ENCODE measurements at places on chromosomes 3 and 15.

DNA sequence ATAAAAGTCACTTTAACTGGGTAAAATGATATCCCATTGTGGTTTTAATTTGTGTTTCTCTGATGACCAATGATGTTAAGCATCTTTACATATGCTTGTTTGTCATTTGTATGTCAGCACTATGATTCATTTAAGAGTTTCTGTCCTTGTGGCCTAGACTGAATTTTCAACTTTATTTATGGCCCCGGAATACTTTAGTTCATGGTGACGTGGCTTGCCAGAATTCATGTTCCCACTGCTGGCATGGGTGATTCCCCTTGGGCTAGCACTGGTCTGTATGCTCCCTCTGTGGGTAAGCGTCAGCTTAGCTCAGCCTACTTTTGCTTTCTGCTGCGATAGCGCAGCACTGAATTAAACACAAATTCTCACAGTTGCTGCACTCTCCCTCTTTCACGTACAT is 436.3 kb upstream of the SGO1 start:
- DNase-seq: no peak

- peak; percentile 14 for DNase-seq
These were observed 53.7 kb downstream of the CD47 start for GRCh38 chr3:108036984-108037741.

DNA sequence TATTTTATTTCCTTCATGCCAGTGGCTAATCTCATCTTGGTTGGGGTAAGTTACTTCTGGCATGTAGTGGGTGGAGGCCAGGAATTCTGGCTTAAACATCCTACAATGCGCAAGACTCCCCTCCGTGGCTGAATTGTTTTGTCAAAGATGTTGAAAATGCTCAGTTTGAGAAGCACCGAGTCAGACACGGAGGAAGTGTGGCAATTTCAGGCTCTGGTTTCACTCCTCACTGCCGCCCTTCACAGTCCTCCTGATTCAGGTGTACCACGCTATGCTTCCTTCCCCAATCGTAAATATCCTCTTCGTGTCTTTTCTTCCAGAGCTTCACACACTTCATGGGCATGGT is 150.7 kb downstream of the OPA1 start:
- no peak for DNase-seq

- no peak for DNase-seq
These were observed 13.0 kb downstream of the DNAJB8 start for GRCh38 chr3:128453501-128454309.

- no peak for DNase-seq
These were observed 27.6 kb upstream of the ZFAND6 start for GRCh38 chr15:80031841-80032240.

- DNase-seq: no peak
These were observed 4.6 kb downstream of the RAB6B start for GRCh38 chr3:133890972-133891644.

DNA sequence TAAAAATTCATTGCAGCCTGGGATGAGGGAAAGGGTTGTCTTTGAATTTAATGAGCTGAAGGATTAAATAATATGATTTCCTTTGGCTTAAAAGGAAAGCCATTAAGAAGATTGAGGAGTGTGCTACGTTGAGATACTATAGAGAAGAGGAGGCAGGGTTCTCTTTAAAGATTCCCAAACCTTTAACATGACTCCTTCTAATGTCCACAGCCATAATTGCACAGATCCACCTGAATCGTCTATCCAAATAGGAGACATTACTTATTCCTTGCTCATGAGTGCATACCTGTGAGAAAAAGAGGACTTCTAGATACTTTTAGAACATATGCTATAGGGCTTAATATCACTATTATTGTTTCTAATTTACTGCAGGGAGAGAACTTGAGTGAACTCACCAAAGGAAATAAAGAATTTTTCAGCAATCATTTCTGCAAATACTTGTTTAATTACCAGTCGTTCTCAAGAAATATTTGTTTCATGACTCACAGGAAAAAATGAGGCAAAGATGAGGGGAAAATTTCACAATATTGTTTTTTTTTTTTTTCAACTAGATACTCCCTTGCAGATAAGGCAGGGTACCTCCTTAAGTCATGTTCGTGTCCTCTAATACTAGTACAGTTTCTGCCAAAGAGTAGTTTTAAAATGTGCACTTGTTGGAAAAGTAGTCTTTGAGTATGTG is 8.9 kb upstream of the SUCNR1 start:
- no peak for DNase-seq

- no peak for DNase-seq
These were observed 60.8 kb upstream of the UMPS start for GRCh38 chr3:124669470-124669869.

- no peak for DNase-seq
These were observed 51.7 kb upstream of the CAPN7 start for GRCh38 chr3:15154326-15154725.

- no peak for DNase-seq
These were observed 10.5 kb downstream of the SQOR start for GRCh38 chr15:45645026-45645980.

DNA sequence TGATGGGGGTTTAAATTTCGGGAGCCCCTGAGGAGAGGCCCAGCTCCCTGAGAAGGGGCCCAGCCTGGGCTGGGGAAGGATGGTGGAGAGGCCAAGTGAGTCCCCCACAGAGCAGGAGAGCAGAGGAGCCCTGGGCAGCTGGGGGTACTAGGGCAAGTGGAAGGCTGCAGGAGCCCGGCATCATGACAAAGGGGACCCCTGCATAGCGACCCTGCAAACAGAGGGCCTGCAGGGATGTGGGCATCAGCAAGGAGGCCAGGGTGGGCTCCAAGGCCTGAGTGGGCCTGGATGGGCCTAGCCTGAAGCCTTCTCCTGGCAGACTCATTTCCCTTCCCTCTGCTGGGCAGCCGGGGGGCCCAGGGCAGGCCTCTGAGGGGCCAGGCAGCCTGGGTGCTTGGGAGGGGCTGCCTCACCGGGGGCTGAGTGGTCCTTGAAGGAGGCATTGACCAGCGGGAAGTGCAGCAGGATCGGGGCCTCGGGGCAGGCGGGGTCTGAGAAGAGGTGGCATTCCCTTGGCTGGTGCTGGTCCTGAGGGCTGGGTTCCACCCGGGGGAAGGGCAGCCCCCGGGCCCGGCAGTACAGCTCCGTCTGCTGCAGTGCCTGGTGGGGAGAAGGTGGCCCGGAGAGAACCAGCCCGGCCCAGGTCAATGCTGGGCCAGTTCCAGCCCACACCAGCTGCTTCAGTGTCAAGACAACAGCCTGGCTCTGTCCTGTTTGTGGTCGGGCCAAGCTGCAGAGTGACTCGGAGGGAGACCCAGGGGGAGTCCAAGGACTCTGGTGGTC is 24.7 kb downstream of the PLA2G4D start:
- DNase-seq: no peak

GRCh38 chr3:129333891-129334290 is 55.2 kb downstream of the HMCES start:
- DNase-seq: no peak

- no peak for DNase-seq
These were observed 9.7 kb downstream of the ATP8B4 start for GRCh38 chr15:50109076-50109987.

GRCh38 chr3:131658771-131659170 is 156.0 kb upstream of the MRPL3 start:
- DNase-seq: no peak

DNA sequence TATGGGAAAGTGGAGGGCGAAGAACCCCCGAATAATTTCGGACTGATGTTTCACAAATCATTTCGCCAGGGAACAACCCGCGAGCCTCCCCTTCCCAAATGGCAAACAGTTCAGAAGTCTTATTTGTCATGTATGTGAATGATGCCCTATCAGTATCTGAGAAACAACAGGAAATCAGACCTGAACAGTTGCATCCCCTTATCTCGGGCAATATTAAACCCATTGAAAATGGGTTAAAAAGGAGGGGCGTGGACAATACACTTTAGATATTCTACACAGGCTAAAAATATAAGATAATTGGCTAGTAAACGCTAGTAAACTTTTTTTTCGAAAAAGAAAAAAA is 1003.3 kb upstream of the NR2F2 start:
- no peak for DNase-seq
